MM.1S (cell line): ENCODE measurements at places on chromosomes 5 and 9.
A peak's percentile ranks its signal among the peaks of the same experiment; 100 is the strongest.

DNA sequence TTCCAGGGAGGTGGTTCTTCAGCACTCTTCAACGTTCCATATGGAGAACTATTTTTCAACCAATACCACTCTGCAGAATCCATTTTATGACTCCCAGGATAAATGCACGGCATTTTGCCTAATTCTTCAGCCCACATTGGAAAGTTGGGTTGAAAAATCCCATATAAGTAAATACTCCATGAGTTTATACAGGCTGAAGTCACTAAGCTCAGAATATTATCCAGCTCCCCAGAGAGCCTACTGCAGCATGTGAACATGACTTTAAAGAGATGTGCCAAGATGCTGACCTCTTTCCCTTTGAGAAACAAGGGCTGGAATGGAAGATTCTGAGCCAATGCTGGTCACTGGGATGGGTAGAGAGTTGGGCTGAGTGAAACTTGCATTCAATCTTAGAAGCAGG lies 111.9 kb upstream of the SLIT3 start:
- no peak for DNase-seq

DNA sequence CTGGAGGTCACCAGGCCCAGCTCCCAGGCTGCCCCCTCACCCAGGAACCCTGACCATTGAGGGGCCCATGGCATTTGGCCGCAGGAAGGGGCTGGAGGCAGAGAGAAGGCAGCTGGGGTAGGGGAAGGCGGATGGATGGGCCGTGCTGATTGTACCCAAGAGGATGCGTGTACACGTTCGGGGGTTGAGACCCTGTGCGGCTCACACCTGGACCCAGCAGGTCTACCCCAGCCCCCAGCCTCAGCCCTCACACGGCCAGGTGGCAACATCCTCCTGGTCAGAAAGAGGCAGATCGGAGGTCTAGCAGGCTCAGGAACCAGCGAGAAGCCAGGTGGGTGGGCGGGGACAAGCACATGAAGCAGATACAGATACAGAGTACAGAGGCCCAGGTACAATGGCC lies 33.7 kb downstream of the NACC2 start:
- no peak for DNase-seq

GRCh38 chr5:122773619-122774018 lies 1.3 kb upstream of the SNX2 start:
- no peak for DNase-seq

GRCh38 chr9:13550519-13550918 lies 271.0 kb upstream of the MPDZ start:
- no peak for DNase-seq

DNA sequence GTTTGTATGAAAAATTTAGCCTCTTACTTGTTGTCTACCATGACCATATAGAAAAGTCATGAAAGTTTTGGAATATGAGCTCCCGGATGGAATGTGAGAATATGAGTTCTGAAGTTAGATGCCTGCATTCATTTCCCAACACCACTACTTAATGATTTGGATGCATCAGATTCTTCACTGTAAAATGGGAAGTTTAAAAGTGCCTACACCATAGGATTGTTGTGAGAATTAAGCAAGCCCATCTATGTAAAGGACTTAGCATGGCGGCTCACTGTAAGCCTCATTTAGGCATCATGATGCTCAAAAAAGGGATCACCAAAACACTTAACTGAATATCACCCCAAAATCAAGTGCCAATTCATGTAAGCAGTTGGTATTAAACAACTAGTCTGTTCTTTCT lies 177.3 kb downstream of the RAB3C start:
- DNase-seq = no peak

DNA sequence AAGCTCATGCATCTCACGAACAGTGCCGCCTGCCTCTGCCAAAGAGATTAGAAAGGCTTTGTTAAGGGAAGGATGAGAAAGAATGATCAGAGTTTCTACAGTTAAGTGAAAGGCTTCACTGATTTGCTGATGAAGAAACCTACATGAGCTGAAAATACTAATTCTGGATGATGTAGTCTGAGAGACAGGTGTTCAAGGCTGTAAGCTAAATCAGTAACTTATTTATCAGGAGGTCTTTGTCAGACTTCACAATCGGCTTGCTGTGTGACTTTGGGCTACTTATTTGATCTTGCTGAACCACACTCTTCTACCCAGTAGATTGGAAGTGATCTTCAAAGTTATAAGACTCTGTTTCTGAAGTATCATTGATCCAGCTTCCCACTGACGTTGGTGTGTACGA lies 264.2 kb downstream of the RAB3C start:
- no peak for DNase-seq

DNA sequence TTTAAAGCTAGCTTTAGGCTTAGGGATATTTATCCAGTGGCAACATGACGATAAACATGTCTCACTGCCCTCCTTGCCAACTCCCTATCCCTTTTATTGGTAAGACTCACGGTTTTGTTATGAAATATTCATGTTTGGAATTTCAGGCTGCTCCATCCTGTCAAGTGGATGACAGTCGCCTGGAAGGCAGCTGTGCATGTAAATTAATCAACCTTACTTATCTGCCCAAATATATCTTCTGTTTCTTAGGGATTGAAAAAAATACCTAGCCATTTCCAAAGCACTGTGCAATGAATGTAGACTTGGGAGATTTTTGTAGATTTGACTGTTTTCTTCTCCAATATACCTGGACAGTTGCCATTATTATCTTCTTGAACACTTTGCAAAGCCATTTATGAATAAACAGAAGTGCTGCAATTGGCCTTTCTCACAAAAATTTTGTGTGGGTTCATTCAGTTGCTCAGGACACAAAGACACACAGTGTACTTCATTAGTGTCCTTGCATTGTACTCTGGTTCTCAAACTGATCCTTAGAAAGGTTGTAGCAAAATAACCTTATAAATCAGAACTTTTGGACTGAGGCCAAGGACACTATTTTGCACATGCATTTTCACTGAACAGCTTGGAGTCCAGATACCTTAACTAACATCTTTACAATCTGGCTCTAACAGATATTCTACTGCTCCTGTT lies 889.4 kb upstream of the SEMA6A start:
- no peak for DNase-seq

- DNase-seq = peak; percentile 17
These were observed 9.3 kb upstream of the KIF4B start for GRCh38 chr5:155004138-155004744.

DNA sequence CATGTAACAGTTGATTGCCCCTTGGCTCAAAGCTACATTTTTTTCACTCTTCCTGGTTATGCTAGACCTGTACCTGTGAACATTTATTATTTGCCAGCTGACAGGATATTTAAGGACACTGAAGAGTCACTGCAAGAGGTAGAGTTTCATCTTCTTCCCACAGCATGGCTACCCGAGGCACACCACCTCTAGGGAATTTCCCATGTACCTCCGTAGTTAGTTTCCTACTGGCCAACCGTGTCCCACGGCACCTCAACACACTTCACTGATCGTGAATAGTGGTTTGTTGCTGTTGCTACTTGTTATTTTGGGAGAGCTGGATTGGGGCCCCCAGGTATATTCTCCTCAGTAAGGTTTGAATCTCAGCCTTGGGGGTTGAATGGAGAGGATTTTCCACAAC lies 648.6 kb downstream of the SEMA5A start:
- DNase-seq = no peak

DNA sequence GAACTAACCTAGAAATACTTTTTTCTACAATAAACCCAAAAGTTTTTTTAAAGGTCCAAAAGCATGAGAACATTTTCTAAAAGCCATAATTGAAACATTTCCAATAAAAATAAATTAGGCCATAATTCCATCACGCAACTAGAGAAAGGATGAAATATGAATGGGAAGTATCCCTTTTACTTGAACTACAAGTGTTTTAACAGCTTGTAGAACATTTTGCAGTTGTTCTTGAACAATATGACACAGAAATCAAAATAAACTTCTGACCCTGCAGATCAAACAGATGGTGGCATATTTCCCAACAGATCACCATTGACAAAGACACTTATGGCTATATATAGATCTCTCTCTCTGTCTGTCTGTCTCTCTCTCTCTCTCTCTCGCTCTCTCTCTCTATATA lies 624.4 kb downstream of the PSAT1 start:
- DNase-seq = no peak

- no peak for DNase-seq
These were observed 29.0 kb downstream of the ANGPTL2 start for GRCh38 chr9:127093319-127094020.

DNA sequence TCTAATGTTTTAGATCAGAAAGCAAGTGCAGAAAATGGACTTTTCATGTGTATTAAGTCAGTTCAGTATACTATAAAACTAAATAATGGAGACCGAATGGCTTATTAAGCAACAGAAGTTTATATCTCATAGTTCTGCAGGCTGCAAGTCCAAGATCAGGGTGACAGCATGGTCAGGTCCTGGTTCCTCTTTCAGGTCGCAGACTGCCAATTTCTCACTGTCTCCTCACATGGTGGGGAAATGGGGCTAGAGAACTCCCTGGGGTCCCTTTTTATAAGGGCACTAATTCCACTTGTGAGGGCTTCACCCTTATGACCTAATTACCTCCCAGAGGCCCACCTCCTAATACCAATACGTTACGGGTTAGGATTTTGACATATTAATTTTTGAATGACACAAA lies 48.7 kb downstream of the RICTOR start:
- no peak for DNase-seq

DNA sequence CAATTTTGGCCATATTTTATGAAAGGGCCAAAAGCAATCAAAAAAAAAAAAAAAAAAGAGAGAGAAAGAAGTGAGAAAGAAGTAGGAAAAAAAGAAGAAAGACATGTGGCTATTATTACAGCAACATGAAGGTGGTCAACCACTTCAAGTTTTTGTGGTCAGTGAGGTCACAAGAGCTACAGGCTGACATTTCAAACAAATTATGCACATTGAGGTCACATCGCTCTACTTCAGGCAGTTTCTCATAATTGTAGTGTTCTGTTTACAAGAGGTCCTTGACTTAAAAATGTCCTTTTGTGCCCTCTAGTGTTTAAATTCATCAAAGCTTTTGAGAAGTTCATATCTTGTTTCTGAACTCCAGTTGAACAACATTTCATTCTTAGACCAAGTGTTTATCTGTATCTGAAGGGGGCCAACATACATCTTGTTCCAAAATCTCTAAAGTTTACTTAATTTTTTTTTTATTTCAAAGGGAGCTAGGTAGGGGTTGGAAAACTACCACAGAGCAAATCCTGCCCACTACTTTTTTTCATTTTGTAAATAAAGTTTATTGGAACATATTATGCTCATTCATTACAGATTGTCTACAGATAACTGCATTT lies 513.1 kb downstream of the PDE4D start:
- peak; percentile 92 for DNase-seq

- DNase-seq = peak; percentile 9
These were observed 66.2 kb downstream of the MPDZ start for GRCh38 chr9:13213337-13213736.

- no peak for DNase-seq
These were observed 180.8 kb downstream of the CARTPT start for GRCh38 chr5:71899865-71900342.

- DNase-seq = no peak
These were observed 299.2 kb upstream of the ZNF608 start for GRCh38 chr5:125045646-125046045.

DNA sequence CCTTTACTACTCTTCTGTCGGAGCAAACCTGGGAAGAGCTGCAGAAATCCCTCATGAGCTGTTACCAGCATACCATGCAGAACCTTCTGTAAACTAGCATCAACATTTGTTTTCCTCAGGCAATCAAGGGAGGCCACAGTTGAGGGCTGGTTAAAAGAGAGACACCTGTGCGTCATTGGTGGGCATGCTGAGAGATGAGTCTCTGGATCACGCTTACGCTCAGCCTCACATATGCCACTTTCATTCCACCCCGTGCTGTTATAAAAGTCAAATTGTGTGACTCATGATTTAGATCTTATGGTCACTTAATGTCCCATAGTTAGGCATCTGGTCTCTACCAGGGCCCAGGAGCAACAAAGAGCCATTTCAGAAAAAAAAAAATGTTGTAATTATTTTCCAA lies 18.1 kb upstream of the ICE1 start:
- no peak for DNase-seq

- DNase-seq = no peak
These were observed 34.5 kb upstream of the GLIS3 start for GRCh38 chr9:4334410-4334813.

DNA sequence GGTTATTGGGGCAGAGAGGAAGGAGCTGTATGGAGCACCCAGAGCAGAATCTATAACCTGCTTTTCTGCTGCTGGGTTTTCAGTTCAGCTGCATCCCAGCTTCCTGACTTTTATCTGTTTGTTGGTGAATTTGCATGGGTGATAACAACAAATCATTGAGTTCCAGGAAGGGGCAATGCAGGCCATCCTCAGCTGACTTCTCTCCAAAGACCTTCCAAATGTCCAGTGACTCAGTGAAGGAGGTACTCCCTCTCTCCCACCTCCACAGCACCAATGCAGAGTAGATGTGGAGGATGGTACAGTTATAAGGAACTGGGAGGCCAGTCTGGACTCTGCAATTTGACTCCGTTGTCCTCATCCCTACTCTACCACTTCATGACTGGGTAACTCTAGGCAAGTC lies 1.6 kb upstream of the TXN start:
- no peak for DNase-seq

- DNase-seq = no peak
These were observed 71.2 kb upstream of the TBC1D2 start for GRCh38 chr9:98326459-98327248.

GRCh38 chr9:124741662-124742061 lies 29.4 kb downstream of the NR6A1 start:
- DNase-seq = no peak

DNA sequence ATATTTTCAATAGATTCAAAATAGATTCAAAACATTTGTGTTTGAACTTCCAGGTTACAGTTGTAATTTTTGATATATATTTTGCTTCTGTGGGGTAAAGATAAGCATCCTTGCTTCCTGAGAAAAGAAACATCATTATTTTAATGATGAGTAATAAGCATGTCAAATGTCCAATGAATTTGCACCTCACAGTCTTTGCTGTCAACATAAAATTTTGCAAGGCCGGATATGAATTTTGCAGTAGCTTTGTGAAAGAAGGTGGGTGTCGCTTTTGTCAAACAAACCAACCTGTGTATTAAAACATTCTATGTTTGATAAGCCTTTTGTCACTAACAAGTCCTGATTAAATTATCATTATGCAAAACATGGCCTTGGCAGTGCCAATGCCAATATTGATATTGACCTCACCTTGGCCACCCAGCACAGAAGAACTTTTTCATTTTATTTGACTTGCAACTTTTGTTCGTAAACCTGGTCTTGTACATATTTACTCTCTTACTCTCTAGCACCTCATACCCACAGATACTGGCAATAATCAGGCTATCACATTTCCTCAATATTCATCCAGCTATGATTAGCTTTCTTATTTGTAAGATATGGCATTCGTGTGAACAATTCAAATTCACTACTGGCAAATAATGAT lies 645.0 kb upstream of the KLF4 start:
- no peak for DNase-seq
